ENCODE measurements at places on chromosomes 6 and 20. TPM values are rescaled to one million over a fixed set of nuclear protein-coding genes. Genes with fewer than 3 reads are reported as not detected.
A peak's percentile ranks its signal among the peaks of the same experiment; 100 is the strongest.

TSBP1 gene
- total RNA-seq = not detected

TMX4 gene
- 43.6 TPM for total RNA-seq

B3GAT2 gene
- total RNA-seq = not detected

PFDN4 gene
- total RNA-seq = 62.9 TPM

CCM2L gene
- 3.2 TPM for total RNA-seq

CDH4 gene
- total RNA-seq = 1.2 TPM

BNIP5 gene
- not detected for total RNA-seq

ADISSP gene
- total RNA-seq = 8.0 TPM

NKX2-4 gene
- not detected for total RNA-seq

- no peaks in the 10 kb centered on the region for H3K4me1 ChIP-seq
- no peak for DNase-seq
- no peaks in the 10 kb centered on the region for H3K36me3 ChIP-seq
- H3K27ac ChIP-seq = no peak overlapping the region
Observed at GRCh38 chr20:63471002-63471716, 1.3 kb downstream of the KCNQ2 start.

- H3K4me3 ChIP-seq = peak overlapping the region; percentile 90
- no peaks in the 10 kb centered on the region for H3K36me3 ChIP-seq
- no peak for DNase-seq
Observed at GRCh38 chr6:43426928-43427405, 374 bp upstream of the ABCC10 start.

GRCh38 chr6:24332317-24332716 lies 25.5 kb downstream of the DCDC2 start:
- H3K4me1 ChIP-seq = no peaks in the 10 kb centered on the region
- H3K36me3 ChIP-seq = no peaks in the 10 kb centered on the region
- H3K27ac ChIP-seq = no peak overlapping the region
- H3K4me3 ChIP-seq = no peak overlapping the region

GRCh38 chr6:17580518-17581048 lies 19.5 kb upstream of the FAM8A1 start:
- peaks cover 8% of the 10 kb centered on the region for H3K4me1 ChIP-seq
- no peaks in the 10 kb centered on the region for H3K36me3 ChIP-seq
- peak overlapping the region; percentile 88 for H3K27ac ChIP-seq

GRCh38 chr6:122381494-122382265 lies 17.8 kb upstream of the HSF2 start:
- no peak overlapping the region for H3K4me3 ChIP-seq
- peak; percentile 45 for DNase-seq
- no peak overlapping the region for H3K27ac ChIP-seq
- no peaks in the 10 kb centered on the region for H3K4me1 ChIP-seq
- H3K27me3 ChIP-seq = no peaks in the 10 kb centered on the region

GRCh38 chr20:54199721-54200176 lies 8.1 kb upstream of the PFDN4 start:
- H3K4me3 ChIP-seq = no peak overlapping the region
- no peak overlapping the region for H3K27ac ChIP-seq
- no peaks in the 10 kb centered on the region for H3K27me3 ChIP-seq
- peak; percentile 27 for DNase-seq

DNA sequence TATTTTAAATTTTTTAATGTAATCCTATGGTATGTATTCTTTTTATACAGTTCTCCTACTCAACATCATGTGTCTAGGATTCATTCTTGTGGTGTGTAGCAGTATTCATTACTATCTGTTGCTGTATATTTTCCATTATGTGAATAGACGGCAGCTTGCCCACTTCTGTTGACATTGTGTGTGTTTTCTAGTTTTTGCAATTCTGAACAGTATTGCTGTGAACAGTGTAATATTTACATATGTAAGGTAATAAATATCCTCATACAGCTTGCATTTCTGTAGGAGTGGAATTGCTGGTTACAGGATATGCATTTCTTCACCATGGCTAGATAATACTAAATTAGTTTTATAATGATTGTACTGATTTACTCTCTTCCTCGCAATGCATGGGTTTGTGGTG lies 51.9 kb downstream of the SCAF8 start:
- H3K4me3 ChIP-seq = no peak overlapping the region
- no peak overlapping the region for H3K27ac ChIP-seq
- no peak for DNase-seq
- peaks cover 7% of the 10 kb centered on the region for H3K36me3 ChIP-seq
- H3K27me3 ChIP-seq = no peaks in the 10 kb centered on the region
- H3K4me1 ChIP-seq = peaks cover 4% of the 10 kb centered on the region

GRCh38 chr6:44666324-44666723 lies 278.8 kb downstream of the CDC5L start:
- no peak overlapping the region for H3K27ac ChIP-seq
- no peaks in the 10 kb centered on the region for H3K4me1 ChIP-seq
- no peaks in the 10 kb centered on the region for H3K27me3 ChIP-seq
- H3K36me3 ChIP-seq = no peaks in the 10 kb centered on the region
- no peak overlapping the region for H3K4me3 ChIP-seq

- peak overlapping the region; percentile 84 for H3K27ac ChIP-seq
- DNase-seq = peak; percentile 25
- H3K36me3 ChIP-seq = no peaks in the 10 kb centered on the region
- peaks cover 17% of the 10 kb centered on the region for H3K4me1 ChIP-seq
Observed at GRCh38 chr6:16849280-16849987, 88.2 kb upstream of the ATXN1 start.

GRCh38 chr20:24149175-24149574 lies 160.6 kb upstream of the GGTLC1 start:
- H3K27me3 ChIP-seq = no peaks in the 10 kb centered on the region
- no peaks in the 10 kb centered on the region for H3K4me1 ChIP-seq
- H3K27ac ChIP-seq = no peak overlapping the region
- H3K36me3 ChIP-seq = no peaks in the 10 kb centered on the region
- DNase-seq = no peak

- no peaks in the 10 kb centered on the region for H3K36me3 ChIP-seq
- no peaks in the 10 kb centered on the region for H3K27me3 ChIP-seq
- no peak overlapping the region for H3K27ac ChIP-seq
- DNase-seq = no peak
- H3K4me1 ChIP-seq = no peaks in the 10 kb centered on the region
Observed at GRCh38 chr20:57819691-57820380, 110.0 kb upstream of the PMEPA1 start.

DNA sequence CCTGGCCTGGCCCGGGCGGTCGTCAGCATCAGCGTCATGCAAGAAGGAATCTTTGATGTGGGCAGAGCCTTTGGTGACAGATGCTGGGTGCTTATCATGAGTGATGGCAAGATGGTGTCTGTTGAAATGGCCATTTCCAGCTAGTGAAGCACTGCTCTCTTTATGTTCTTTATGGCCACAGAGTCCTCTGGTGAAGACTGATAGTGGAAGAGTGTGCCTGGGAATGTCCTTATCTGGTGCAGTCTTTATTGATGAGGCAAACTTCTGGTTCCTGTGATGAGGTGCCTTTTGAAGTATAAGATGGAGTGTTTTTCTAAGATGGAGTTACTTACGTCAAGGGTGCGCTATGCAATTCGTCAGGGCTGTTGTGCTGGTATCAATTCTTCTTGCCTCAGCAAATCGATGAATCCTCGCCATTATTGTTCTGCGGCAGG lies 22.6 kb upstream of the CCR6 start:
- H3K36me3 ChIP-seq = no peaks in the 10 kb centered on the region
- no peak overlapping the region for H3K4me3 ChIP-seq
- H3K27ac ChIP-seq = no peak overlapping the region
- no peak for DNase-seq
- no peaks in the 10 kb centered on the region for H3K27me3 ChIP-seq

DNA sequence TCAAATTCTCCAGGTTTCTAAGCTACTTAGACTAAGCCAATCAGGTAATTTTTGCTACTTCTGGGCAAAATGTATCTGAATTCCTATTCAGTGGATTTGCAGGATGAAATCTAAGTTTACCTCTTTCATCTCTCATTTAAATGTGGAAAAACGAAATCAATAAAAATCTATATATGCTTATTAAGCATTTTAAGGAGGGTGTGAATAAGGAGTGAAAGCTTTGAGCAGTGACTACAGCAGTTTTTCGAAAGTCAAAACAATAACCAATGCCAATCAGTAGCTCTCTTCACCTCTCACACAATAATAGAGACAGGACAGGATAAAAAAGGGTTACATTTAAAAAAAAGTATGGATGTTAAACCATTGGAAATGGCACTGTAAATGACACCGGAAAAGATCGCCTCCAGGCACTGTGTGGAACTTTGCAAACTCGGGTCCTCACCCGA lies 476 bp upstream of the BCKDHB start:
- H3K27me3 ChIP-seq = no peaks in the 10 kb centered on the region
- peak overlapping the region; percentile 93 for H3K27ac ChIP-seq
- H3K4me3 ChIP-seq = peak overlapping the region; percentile 81
- DNase-seq = no peak
- peaks cover 10% of the 10 kb centered on the region for H3K4me1 ChIP-seq

DNA sequence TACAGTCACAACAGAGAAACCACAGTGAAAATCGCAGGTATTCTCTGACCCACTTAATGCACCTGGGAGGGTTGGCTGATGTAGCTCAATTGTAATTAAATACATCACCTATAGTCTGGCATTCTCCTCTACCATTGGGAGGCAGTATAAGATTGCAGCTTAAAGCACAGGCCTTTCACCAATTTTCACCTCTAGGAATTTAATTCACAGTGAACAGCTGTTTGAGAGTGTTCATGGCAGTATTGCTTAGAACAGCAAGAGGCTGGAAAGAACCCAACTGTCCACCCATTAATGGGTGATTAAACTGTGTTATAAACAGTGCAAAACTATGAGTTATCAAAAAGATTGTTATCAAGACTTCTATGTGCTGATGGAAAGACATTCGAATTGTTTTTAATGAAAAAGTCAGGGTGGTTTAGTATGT lies 2.0 kb downstream of the EDEM2 start:
- H3K27ac ChIP-seq = no peak overlapping the region
- H3K4me1 ChIP-seq = peaks cover 17% of the 10 kb centered on the region
- H3K27me3 ChIP-seq = no peaks in the 10 kb centered on the region
- no peak overlapping the region for H3K4me3 ChIP-seq

DNA sequence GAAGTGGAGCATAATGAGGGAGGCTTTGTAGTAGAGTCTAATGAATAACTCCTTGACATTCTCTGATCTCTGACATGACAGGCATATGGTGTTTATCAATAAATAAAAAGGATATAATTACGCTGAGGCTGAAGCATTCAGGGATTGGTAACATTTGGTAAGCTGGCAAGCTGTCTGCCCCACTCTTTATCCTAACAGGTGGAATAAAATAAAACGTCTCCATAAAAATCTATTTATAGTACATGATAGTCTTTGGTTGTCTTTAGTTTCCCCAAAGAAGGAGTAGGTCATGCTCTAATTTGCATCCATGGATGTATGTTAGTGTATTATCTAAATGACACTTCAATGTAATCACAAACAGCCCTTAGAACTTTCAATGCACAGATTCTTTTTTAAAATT lies 30.9 kb upstream of the RBM24 start:
- no peaks in the 10 kb centered on the region for H3K36me3 ChIP-seq
- H3K4me3 ChIP-seq = no peak overlapping the region
- no peaks in the 10 kb centered on the region for H3K27me3 ChIP-seq
- peaks cover 14% of the 10 kb centered on the region for H3K4me1 ChIP-seq
- no peak overlapping the region for H3K27ac ChIP-seq

DNA sequence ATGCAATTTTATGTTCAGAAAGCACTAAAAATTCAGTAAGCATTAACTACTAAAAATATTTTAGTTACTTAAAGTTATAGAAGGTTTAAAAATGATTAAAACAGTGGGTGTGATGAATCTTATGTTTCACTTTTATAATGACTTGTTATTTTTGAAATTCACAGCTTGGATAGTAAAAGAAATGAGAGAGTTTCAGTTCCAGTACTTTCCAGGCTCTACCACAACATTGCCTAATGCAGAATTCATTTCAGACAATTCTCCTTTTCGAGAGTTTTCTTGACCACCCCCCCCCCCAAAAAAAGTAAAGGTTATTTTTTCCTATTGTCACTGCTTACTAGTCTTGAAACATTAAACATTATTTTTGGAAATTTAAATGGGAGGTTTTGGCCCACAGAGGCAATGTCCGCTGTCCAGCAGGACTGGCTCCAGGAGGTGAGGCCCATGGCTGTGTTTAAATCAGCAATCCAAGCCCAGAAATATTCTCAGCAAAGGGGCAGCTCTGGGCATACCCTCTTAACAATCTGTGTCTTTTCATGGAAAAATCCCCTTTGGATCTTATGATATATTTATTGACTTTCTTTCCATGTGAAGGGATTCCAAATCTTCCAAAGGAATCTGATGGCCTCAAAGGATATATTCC lies 519.9 kb downstream of the MAFB start:
- H3K27me3 ChIP-seq = no peaks in the 10 kb centered on the region
- no peak overlapping the region for H3K4me3 ChIP-seq
- no peak overlapping the region for H3K27ac ChIP-seq
- no peak for DNase-seq
- H3K36me3 ChIP-seq = no peaks in the 10 kb centered on the region

DNA sequence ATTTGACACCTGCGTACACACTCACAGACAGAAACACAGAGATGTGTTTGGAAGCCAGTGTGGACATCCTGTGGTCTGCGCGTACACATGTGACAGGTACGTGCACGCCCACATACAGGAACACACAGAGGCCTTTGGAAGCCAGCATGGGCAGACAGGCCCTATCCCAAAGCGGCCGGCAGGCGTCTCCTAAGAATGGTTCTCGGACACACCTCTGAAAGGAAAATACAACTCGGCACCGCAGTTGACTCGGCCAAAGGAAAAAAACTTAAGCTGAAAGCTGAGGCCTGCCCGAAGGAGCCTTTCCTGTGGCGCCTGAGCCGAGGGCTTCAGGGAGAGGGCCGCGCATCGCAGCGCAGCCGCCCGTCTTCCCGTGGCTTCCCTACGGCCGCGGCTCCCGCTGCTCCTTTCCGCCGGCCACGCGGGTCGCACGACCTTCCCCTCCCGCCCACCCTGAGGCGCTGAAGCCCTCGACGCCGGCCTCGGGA lies 1.4 kb upstream of the CEP43 start:
- no peaks in the 10 kb centered on the region for H3K27me3 ChIP-seq
- H3K4me1 ChIP-seq = peaks cover 9% of the 10 kb centered on the region
- H3K27ac ChIP-seq = peak overlapping the region; percentile 54
- H3K4me3 ChIP-seq = peak overlapping the region; percentile 97
- no peak for DNase-seq
- H3K36me3 ChIP-seq = no peaks in the 10 kb centered on the region

DNA sequence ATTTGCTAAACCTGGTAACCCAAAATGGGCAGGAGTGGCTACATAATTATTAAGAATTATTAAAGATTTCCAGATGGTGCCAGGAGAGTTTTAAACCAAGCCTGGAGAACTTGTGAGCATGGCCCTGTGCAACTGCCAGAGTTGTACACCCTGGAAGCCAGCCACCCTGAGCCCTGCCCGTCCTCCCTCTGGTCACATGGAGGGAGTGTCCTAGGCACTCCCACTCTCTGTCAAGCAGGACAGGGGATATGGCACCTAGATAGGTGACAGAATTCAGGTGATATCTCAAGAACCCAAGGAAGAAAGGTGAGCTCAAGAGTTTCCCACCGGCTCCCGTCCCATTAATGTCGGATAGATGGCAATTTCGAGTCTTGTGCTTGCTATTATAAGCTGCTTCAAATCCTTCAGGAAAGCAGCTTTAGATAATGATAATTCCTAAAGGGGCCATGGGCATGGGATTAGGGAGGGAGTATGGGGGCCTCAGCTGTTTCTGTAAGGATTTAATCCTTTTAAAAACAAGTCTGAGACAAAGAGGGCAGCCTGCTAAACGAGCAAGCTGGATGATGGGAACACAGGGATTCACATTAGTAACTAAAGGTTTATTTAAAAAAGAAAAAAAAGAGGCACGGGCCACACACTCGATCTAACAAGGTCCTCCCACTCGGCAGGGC lies 169.1 kb downstream of the BMP7 start:
- H3K4me3 ChIP-seq = no peak overlapping the region
- H3K4me1 ChIP-seq = no peaks in the 10 kb centered on the region
- DNase-seq = no peak

All from gastrocnemius medialis (tissue), 4 donors.